ENCODE measurements at places on chromosomes 2 and 18. TPM values are rescaled to one million over a fixed set of nuclear protein-coding genes. Genes with fewer than 3 reads are reported as not detected.

The LIMS2 gene
- total RNA-seq: 14.8 TPM

The SH2D6 gene
- total RNA-seq: not detected

The TSPYL6 gene
- not detected for total RNA-seq

The UGT1A4 gene
- not detected for total RNA-seq

The ST8SIA5 gene
- total RNA-seq: under 0.01 TPM

The ACVR1 gene
- 52.5 TPM for total RNA-seq

The CFC1 gene
- not detected for total RNA-seq

The ADCYAP1 gene
- total RNA-seq: not detected

The ZEB2 gene
- total RNA-seq: 128 TPM

The UGT1A10 gene
- not detected for total RNA-seq

The LOXL3 gene
- 97.4 TPM for total RNA-seq

The IL37 gene
- not detected for total RNA-seq

The RBBP8 gene
- total RNA-seq: 40.2 TPM

- DNase-seq: peak; percentile 56
These were observed 118.9 kb upstream of the OTOS start for GRCh38 chr2:240259201-240259923.

GRCh38 chr2:215811409-215812345 is 201.7 kb downstream of the MREG start:
- no peak for DNase-seq

- no peak for DNase-seq
These were observed 174.1 kb downstream of the TFCP2L1 start for GRCh38 chr2:121110924-121111323.

- no peak for DNase-seq
These were observed 220.4 kb upstream of the FOSL2 start for GRCh38 chr2:28172114-28172898.

DNA sequence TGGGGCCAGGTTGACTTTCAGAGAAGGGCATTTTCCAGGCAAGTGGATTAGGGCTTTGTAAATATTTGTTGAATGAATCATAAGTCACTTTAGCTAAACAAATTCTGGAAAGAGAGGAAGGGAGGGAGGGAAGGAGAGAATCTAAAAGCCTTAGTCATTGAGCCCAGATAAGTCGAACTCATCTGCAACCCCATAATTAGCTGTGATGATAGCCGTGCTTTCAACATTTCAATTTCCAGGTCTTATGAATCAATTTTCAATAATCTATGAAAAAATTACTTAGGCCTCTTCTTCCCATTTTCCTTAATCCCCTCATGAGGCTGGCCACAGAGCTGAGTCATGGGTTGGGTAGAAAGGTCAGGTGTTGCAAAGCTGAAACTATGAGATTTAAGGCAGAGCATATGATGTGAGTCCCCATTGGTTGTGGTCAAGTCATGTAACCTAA is 111.9 kb upstream of the MAPRE2 start:
- no peak for DNase-seq

DNA sequence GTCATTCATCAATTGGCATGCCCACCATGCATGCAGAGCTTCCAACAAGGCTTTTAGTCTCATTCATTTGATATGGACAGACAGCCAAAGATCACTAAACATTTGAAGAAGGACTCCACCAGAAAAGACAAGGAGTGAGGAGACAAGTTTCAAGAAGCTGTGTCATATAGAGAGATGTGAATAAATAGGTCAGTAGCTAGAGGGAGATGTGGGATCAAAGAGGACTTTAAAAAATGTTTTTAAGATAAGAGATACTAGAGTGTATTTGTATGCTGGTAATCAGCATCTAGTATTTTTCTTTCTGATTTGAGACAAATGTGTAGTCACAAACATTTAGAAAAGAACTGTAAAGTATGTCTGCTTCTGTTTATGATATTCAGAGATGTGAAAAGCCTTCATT is 48.5 kb downstream of the ANTXR1 start:
- DNase-seq: no peak

- DNase-seq: no peak
These were observed 66.0 kb downstream of the ARL4C start for GRCh38 chr2:234430871-234431270.

DNA sequence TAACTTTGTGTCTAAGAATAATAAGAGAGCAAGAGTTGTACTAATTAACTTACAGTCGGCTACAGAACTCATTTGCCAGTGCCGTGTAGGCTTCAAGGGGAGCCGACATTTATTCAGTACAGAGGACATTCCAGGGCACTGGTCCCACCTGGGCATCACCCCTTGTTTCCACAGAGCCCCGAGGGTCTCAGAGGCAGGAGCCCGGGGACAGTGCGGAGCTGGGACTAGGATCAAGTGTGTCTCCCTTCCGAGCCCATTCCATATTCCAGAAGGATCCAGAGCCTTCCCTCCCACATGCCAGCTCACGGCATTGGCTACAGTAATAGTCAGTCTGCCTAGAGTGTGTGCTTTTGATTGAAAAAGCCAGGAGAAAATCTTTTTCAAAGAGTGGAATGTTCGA is 71.5 kb upstream of the CTDP1 start:
- peak; percentile 87 for DNase-seq

DNA sequence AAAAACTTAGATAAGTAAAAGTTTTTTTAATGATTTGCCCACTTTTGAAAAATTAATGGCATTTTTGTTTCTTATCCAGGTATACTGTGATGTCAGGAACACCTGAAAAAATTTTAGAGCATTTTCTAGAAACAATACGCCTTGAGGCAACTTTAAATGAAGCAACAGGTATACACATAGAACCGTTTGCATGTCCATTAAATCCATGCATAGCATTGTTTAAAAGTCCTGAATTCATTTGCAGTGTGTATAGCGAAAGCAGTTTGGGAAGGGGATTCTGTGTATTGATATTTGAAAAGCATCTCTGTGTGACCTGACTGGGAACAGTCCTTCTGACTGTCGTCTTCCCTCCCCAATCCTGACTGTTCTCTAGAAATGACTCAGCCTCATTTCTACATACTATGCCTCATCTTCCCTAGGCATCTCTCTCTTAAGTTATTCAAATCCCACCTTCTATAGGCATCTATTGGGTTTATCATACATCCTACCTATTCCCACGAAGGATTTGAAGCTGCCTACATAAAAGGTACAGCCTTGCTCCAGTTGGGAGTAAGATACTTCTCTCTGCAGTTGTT is 79.2 kb upstream of the MAP3K20 start:
- no peak for DNase-seq

DNA sequence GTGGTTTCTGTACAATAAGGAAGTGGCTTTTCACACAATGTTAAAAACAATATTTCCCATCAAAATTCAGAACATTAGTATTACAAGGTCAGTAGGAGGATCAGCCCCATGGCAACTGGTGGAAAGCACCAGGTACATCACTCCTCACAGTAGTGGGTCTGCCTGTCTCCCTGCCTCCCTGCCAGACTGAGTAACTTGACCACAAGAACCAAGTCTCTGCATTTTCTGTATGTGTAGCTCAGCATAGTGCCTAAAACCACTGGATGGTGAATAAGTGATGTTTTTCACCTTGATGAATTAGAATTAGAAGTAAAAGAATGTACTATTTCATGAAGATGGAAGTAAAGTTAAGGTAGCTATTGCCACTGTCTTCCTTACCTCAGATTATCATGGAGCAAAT is 4.1 kb upstream of the WDR7 start:
- no peak for DNase-seq

- DNase-seq: no peak
These were observed 655.0 kb upstream of the CDH2 start for GRCh38 chr18:28831908-28832307.

GRCh38 chr2:171874963-171875362 is 19.1 kb downstream of the SLC25A12 start:
- DNase-seq: no peak

DNA sequence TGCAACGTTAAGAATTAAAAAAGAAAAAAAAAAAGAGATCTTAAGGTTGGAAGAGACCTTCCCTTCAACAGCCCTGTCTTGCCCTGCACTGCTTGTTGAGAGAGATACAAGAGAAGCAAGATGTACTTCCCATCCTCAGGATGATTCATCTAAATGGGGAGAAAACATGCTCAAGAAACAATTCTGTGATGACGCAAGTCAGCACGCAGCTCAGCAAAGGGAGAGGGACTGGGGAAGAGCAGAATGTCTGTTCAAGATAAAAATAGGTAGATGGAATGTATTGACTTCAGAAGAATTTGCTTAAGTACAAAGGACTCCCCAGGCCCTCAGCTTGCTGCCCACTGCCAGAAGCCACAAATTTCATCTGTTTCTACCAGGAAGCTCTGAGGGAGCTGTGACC is 198.2 kb upstream of the SPRED2 start:
- peak; percentile 66 for DNase-seq

DNA sequence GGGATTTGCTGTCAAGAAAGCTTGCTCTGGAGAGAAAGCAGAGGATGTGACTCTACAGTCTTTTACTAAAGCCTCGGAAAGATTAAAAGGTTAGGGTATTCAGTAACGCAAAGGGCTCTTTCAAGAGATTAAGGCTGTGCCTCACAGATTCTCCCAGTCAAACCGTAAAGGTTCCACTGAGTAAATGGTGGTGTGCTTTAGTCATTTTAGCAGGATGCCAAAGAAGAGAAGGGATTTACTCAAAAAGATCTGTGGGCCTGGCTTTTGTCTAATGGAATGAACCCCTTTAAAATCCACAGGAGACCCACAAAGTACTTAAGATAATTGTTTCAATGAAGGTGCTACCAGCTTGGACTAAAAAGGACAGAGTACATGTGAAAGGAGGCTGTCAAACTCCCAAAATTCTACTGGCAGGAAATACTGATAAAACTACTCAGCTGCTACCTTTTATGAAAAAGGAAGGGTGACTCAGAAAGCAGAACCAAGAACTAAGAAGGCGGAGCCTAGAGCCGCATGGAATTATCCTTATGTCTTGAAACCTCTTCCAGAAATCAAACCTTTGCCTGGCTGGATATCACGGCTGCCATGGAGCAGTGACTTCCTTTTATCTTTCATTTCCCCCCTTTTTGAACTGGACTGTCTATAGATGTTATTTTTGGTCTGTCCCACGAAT is 670.2 kb upstream of the ZEB2 start:
- no peak for DNase-seq

- DNase-seq: no peak
These were observed 164.8 kb upstream of the ACVR2A start for GRCh38 chr2:147679955-147680531.

DNA sequence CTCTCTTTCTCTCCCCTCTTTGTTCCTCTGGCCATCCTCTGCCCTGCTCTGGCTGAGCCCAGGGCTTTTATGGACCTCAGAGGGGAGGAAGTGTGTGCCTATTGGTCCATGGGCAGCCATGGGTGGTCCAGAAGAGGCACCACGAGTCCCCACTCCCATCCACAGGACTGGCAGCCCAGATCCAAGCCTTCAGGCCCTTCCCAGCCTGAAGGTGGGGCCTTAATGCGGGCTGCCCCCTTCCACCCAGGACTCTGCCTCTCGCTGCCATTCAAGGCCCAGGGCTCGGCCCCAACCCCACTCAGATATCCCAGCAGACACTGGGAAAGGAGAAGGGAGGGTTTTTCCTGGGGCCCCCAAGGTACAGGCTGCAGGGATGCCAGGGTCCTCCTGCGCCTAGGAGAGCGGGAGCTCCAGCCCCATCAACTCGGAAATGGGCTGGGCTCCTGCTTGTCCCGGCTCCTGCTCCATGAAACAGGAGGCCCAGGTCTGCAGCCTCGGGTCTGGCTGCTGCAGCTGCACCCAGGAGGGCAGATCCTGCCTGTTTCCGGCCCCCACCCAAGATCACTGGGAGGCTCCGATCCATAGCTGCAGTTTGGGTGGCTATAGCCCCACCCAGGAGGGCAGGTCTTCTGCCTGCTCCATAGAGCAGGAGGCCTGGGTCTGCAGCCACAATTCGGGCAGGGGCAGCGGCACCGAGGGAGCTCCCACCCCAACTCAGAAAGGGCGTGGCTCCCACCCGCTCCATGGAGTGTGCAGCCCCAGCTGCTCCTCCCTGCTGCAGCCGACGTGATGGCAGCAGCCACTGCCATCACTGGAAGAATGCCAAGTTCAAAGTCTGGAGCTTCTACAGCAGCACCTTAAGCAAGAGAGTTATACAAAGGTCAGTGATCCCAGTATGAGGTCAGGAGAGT is 116.6 kb upstream of the RBBP8 start:
- no peak for DNase-seq

DNA sequence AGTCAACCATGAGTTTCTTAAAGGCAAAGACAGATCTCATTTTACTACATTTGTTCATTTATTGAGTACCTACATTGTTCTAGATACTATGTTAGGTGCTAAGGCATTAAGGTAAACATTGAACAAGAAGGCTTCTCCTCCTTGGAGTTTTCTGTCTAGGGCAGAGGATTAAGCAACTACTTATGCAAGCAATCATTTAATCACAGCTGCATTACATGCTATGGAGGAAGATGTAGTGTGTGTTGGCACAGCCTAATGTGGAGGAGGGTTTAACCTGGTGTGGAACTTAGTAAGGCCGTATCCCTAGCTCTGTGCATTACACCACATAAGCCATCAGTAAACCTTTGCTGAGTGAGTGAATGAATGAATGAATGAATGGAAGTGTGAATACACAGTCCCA is 106.5 kb upstream of the MAP3K20 start:
- DNase-seq: no peak

DNA sequence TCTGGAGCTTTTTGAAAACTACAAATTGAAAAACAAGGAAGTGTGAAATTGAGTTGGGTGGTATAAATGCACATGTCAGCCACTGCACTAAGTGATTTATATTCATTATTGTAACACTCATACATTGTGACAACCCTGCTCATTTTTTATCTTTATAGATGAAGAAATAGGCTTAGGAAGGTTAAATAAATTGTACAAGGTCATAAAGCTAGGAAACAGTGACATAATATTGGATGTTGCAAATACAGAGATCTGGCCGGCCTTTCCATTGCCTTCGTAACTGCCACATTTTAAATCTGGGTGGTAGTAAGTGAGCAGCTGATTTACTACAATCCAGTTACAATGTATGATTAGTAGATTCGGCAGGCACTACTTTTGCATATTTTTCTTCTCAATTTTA is 76.6 kb upstream of the LPIN2 start:
- no peak for DNase-seq

GRCh38 chr2:10877651-10878111 is 34.1 kb upstream of the KCNF1 start:
- no peak for DNase-seq

DNA sequence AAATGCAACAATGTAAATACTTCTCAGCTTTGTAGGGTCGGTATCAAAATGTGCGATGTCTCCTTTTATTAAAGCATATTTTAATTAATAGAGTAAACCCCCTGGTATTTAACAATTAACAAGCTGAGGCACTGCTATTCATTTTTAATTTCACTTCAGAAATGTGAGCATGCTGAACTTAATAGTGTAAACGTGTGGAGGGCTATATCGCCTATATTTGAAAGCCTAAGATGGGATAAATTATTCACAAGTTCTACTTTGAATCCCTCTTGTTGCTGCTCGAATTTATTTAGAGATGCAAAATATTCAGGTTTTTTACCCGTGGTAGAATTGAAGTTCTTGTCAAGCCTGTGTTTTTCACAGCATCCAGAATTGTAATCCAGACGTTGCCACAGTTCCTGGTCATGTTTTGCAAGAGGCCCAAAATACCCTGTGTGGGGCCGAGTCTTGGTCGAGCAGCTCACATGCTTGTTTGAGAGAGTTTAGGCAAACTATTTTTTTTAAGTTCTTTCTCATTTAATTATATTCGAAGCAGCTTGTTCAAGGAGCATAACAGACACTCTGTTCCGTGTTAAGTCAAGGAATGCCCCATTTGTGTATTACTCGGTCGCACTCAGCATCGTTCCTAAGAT is 2.5 kb downstream of the SALL3 start:
- DNase-seq: peak; percentile 62

GRCh38 chr2:38959938-38960608 is 70.4 kb downstream of the ARHGEF33 start:
- peak; percentile 98 for DNase-seq

- no peak for DNase-seq
These were observed 136.0 kb downstream of the ANKRD44 start for GRCh38 chr2:197174539-197175094.

- no peak for DNase-seq
These were observed 1019.5 kb downstream of the TMEM182 start for GRCh38 chr2:103781313-103781712.

Measured in osteoblast (primary cell).